ENCODE measurements at places on chromosomes 1 and 21.

GRCh38 chr1:15997637-15998280 lies 6.3 kb upstream of the SRARP start:
- peak; percentile 84 for DNase-seq

- DNase-seq = no peak
These were observed 874.4 kb downstream of the KCNT2 start for GRCh38 chr1:195733826-195734225.

GRCh38 chr1:171084091-171084490 lies 6.6 kb upstream of the FMO3 start:
- no peak for DNase-seq

- peak; percentile 75 for DNase-seq
These were observed 61.6 kb downstream of the LRRN2 start for GRCh38 chr1:204623894-204624361.

GRCh38 chr1:185532856-185533255 lies 201.3 kb upstream of the HMCN1 start:
- DNase-seq = no peak

Measured in ELF-1 (cell line).